Foreskin keratinocyte (primary cell): ENCODE measurements at places on chromosomes 1 and 21. TPM values are rescaled to one million over a fixed set of nuclear protein-coding genes. Genes with fewer than 3 reads are reported as not detected.

Gene FAM177B
- polyA plus RNA-seq, result not detected in 2 replicates

Gene ALX3
- not detected in 2 replicates for polyA plus RNA-seq

Gene MYCL
- polyA plus RNA-seq, result 3.3 TPM in 2 replicates

DNA sequence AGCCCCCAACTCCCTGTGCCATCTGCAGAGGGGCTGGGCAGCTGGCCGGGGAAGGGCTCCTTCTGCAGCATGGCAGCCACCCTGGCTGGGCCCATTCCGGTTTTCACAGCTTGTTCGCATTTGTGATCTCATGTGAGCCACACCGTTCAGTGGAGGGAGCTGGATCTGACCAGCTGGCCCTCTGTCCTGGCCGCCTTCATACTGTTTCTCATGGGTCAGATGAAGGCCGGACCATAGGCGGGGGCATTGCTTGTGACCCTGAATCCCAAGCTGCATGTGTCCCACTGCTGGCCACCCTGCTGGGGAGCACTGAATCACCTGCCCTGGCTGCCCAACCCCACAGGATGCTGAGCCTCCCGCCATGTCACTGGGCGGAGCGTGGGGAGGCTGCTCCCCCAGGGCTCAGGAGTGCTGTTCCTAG is 36.4 kb upstream of the PRSS38 start:
- no peak for DNase-seq

DNA sequence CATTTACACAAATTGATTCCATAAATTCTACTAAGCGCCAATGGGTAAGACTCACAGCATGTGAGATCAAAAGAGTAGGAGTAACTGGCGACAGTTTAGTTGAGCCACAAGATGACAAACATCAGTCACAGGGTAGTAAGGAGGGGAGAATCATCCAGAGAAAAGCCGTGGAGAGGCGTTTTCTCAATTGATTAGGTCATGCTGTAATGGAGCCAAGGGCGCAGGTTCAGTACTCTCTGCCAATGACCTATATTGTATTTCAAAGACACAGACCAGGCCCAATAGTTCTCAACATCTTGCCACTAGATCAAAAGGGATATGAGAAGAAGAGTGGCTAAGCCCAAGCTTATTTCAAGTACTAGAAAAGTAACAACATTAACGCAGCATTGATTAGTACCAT is 467.5 kb downstream of the SMYD3 start:
- no peak for DNase-seq

DNA sequence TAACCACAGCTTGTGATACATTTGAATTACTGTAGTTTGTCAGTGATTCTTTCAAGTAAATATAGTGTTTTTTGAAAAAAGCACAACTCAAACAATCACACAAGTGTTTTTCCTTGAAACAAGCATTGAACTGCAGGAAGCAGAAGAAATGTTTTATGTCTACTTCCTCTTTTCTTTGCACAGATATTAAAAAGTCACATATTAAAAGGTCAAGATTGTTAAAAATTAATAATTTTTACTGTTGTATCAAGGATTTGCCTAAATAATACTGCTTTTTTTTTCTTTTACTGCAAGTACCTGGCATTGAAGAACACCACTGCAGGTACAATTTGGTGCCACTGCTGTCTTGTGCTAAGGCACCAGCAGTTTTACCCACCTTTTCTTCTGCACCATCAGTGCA is 214.2 kb upstream of the C1orf105 start:
- no peak for DNase-seq

GRCh38 chr1:189150624-189151023 is 1327.0 kb downstream of the BRINP3 start:
- DNase-seq, result no peak

DNA sequence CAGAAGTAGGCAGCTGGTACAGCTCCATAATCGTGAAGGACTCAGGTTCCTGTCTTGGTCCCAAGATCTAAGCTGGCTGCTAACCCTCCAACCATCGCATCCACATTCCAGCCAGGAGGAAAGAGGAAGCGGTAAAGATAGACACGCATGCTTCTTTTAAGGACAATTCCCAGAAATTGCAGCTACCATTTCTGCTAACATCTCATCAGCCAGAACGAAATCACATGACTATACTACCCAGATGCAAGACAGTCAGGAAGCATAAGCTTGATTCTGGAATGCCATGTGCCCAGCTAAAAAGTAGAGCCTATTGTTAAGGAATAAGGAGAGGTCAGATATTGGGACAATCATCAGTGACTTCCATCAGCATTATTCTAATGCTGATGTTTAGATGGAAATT is 110.4 kb downstream of the EPHB2 start:
- DNase-seq, result no peak

Gene FCGR3A
- not detected in 2 replicates for polyA plus RNA-seq

- DNase-seq, result no peak
These were observed 15.6 kb downstream of the PCP4 start for GRCh38 chr21:39882839-39883195.

- no peak for DNase-seq
These were observed 62.5 kb downstream of the TMCO4 start for GRCh38 chr1:19737104-19737825.

DNA sequence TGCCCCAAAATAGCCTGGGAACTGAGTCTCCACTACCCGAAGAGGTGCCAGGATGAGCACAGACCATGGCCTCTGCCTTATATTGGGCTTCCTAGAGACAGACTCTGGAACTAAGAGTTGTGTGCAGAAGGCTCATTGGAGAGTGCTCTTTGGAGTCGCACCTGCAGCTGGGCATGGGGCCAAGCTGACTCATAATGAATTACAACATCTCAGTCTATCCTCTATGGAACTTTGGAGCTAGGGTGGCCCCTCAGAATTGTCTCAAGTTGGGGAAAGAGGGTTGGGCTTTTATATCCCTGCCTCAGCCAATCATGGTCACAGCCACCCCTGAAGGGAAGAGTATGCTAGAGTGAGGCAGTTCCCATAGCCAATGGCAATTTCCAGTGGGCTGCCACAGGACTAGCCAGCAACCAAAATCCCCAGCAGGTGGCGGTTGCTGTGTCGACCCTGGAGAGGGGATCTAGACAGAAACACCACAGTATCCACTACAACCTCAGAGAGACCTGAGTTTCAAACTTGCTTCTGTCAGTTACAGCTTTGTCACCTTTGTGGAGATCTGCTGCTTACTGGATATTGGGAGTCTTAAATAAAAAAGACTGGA is 93.8 kb downstream of the DMRTA2 start:
- peak; percentile 13 for DNase-seq

DNA sequence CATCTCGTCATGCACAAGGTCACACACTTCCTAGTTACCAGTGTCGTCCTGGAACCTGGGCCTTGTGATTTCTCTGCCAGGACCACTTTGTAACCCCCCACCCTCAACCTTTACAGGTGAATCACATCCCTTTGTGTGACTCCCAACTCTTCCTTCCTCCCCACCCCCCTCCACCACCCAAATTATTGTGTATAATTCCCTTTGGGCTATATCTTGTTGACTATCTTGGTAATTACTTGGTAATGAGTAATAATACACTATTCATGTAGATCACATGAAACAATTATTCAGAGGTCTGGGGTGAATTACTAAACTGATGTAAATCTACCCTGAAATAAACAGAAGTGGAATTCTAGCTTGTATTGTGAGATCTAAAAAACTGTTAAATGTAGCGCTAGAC is 1.7 kb downstream of the KCNK1 start:
- peak; percentile 32 for DNase-seq

GRCh38 chr1:248841702-248842395 is 3.8 kb downstream of the ZNF672 start:
- DNase-seq, result peak; percentile 78

- DNase-seq, result no peak
These were observed 12.0 kb upstream of the KCNH1 start for GRCh38 chr1:211145944-211146343.

DNA sequence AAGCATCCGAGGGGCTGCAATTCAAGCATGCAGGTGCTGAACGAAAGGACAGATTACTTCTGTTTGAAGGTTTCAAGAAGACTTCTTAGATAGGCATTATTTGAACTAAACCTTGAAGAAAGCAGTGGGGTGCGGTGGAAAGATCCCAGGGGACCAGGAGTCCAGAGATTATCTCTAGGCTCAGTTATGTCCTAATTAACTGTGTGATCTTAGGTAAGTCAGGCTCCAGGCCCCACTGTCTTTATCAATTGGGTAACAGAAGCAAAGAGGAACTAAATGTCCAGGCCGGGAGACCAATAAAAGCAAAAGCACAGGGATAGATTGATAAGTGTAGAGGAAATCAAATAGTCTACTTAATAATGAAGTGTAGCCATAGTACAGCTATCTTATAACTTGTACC is 72.9 kb upstream of the CDC42BPA start:
- no peak for DNase-seq

Gene CRNN
- not detected in 2 replicates for polyA plus RNA-seq

DNA sequence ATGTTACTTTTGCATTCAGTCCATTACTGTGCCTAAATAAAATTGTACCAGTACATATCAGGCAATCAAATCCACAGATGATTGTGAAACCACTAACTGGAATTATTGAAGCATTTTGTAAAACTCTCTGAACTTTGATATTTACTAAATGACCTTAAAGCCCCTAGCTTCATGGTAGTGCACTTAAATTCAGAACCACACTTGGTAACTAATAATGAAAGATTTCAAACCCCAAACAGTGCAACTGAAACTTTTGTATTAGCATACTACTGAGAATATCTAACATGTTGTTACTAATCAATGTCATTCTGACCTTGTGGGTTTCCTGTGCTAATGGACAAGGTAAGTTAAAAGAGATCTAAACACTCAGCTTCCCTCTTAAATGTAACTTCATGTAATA is at the start of gene CFHR3:
TSS of gene CFHR3 (plus strand) at position 238 of the 400 bp plus-strand sequence. CDS start at position 285, 47 bp downstream.
- no peak for DNase-seq

DNA sequence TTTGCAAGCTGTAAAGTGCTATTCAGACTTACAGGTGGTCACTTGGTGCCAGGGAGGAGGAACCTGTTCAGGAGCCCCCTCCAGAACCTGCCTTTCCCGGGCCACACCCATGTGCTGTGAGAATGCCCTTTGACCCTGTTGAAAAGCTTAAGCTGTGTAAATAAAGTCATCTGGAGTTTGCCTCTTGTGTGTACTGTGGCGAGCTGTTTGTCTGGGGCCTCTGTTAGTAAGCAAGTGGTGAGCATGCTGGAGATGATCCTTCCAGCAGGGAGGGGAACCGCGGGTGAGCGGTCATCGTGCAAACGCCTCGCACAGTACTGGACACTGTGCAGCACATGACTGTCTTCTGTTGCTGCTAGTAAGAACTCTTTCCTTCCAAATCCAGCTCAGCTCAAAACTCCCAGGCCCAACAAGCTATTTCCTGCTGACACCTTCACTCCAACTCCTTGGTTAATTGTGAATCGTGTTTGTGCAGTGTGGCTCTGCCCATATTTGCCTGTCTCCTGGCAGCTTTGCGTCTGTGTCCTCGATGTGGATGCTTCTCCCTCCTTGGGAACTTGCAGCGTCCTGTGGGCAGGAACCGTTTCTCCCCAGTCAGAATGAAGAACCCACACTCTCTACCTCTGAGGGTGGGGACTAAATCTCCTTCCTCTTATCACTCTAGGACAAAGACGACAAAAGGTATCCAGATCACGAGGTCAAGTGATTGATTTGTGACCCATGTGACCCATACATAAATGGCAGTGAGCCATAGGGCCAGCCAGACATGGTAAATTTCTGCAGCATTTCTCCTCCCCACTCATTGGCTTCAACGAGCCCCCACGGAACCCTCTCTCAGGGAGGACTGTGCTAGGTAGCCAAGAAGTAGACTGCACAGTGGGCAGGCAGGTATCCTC is 13.9 kb upstream of the BTG2 start:
- no peak for DNase-seq

GRCh38 chr21:35850029-35850428 is 210.3 kb downstream of the SETD4 start:
- no peak for DNase-seq

DNA sequence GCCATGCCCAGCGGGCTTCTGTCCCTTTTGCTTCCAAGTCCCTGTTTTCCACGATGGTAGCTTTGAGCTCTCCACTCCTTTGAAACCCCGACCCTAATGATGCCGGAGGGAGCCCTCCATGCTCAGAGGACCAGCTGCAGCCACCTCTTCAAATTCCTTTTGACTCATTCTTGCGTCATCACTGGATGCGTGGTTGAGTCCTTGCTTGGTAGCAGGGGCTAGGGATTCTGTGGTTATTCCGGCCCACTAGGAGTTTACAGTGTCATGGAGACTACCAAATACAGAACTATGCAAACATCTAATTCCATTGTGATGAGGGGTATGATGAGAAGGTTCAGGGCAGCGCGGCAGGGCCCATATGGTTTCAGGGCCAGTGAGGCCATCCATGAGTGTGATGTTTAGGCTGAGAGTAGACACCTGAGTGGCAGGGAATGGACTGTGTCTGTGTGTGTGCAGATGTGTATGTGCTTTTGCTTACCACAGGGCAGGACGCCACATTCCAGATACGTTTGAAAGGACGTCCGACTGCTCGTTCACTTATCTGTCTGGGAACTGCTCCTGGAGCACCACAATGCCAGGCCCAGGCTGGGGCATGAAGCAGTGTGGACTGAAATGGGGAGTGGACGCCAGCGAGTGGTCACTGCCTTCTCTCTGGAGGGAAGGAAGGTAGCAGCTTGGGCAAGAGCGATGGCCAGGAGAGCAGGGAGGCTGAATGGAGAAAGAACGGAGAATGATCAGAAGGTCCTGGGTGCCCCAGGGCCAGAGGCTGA is 30.4 kb upstream of the ZBTB21 start:
- peak; percentile 100 for DNase-seq

DNA sequence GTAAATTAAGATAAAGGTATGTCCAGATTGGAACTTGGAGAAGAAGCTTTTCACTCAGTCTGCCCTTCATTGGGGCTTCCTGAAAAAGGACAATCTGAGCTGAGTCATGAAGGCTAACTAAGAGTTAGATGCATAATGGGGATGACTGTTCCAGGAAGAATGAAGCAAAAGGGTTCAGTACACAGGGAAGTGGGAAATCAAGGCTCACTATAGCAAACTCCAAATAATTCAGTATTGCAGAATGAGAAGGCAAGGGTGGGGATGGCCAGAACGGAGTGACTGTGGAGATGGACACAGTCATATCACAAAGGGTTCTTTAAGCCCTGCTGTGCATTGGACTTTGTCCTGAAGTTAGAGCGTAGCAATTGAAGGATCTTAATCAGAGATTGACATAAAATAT is 158.3 kb downstream of the FGGY start:
- DNase-seq, result peak; percentile 47

GRCh38 chr1:92065042-92065441 is 10.2 kb downstream of the SETSIP start:
- no peak for DNase-seq

DNA sequence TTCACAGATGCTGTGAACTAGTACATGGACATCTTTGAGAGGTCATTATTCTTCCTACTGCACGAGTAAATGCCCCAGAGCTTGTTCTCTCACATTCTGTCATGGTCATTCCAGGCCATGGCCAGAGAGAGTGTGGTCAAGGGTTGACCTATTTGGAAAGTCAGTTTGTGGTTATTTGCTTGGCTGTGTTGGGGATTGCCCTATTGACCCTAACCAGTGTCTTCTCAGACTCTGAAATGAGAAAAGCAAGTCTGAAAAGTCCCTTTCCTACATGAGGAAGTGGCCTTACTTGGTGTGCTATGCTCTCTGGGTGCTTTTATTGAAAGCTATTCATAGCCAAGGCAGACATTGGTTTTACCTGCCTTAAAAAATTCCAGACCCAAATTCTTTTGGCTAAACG is 26.6 kb downstream of the CLIC6 start:
- DNase-seq, result no peak

- DNase-seq, result no peak
These were observed 129.7 kb upstream of the UBE2U start for GRCh38 chr1:64073705-64074104.
